Stimulated activated CD4-positive, alpha-beta T cell treated with anti-CD3 and anti-CD28 coated beads, Interleukin-12 subunit alpha, Interleukin-12 subunit beta, amount 100 ng/mL, for 4 hours (primary cell): ENCODE measurements at places on chromosomes 11 and 22.

DNA sequence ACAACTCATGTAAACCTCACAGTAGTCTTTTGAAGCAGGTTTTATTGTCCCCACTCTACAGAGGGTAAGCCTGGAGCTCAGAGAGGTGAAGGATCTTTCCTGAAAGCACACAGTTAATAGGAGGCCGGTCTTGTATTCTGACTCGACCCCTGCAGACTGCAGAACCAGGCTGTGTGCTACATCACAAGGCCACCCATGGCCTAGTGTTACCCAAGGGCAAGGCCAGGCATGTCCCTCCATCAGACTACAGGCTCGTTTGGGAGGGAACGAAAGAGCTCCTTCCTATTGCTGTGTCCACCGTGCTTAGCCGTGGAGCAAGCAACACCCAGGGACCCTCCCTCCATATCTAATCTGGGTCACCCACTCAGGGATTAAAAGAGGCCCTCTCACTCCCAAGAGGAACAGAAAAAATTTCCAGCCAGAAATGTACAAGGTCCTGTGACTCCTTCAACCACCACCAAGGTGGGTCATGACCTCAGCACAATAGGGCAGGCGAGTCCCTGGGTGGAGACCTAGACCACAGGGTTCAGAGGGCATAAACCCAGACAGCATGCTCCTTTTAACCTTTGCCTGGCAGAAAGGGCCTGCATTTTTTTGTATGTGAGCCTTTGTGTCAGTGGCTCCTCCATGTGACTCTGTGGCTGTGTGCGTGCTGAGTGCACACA, 6.3 kb upstream of the SMIM35 start:
- DNase-seq = no peak

GRCh38 chr11:86765203-86765602, 35.1 kb upstream of the PRSS23 start:
- DNase-seq = no peak

- DNase-seq = peak; percentile 39
These were observed 942 bp upstream of the RPS6KA4 start for GRCh38 chr11:64357904-64358535.

DNA sequence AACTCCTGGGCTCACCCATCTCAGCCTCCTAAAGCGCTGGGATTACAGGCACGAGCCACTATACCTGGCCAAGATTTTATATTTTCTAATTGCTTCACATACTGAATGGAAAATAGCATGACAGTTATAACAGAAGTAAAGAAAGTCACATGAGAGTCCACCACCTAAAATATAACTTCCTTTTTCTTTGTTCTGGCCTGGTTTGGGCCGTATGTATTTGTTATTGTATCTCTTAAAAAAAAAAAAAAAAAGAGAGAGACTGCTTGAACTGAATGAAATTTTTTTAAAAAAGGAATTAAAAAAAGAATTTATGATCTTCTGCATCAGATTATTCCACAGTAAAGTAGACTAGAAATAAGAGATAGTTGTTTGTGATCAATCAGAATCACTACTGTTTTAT, 86.0 kb upstream of the GRIK4 start:
- DNase-seq = no peak

- no peak for DNase-seq
These were observed at the start of gene TAGLN for GRCh38 chr11:117199053-117199915. Gene TAGLN (plus strand): TSS chr11:117199370. CDS start chr11:117203014, 3,644 bp downstream.

DNA sequence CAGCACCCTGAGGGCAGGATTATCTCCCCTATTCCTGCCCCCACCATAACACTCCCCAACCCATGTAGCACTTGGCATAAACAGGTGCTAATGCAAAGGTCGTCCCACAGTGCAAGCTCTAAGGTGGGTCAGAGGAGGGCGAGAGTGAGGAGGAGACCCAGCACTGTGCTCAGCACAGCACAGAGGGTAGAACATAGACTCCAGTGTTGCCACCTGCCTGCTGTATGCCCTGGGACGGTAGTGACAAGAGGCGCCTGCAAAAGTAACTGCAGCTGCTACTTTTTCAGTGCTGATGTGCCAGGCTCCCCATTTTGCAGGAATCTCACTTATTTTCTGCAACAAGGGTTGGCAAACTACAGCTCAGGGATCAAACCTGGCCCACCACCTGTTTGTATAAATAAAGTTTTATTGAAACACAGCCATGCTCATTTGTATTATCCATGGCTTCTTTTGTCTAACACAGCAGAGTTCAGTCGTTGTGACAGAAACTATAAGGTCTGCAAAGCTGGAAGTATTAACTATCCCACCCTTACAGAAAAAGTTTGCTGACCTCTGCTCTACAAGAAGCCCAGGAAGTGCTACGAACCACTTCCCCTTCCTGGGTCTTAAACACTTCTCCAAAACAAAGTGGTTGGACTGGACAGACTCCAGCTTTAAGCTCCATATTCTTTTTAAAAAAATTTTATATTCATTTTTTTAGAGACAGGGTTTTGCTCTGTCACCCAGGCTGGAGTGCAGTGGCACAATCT, 16.9 kb upstream of the CDC42BPG start:
- no peak for DNase-seq

DNA sequence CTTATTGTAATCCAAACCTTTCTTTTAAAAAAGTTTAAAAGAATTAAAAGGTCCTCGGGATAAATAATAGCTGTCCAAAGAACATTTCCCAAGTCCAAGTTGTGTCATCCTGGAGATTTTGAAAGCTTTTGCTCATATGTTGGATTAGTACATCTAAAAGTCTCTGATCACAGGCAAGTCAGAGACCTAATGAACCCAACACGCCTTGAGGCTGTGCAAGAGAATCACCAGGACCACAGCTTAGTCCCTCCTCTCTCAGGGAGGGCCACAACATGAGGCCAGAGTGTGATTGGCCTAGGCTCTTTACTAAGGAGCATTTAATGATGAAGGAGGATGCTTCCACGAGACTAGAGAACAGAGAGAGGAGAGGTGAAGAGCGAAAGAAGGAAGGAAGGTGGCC, 98.7 kb upstream of the OR5AK2 start:
- DNase-seq = no peak
